ENCODE measurements at places on chromosomes 3 and 15.
A peak's percentile ranks its signal among the peaks of the same experiment; 100 is the strongest.

DNA sequence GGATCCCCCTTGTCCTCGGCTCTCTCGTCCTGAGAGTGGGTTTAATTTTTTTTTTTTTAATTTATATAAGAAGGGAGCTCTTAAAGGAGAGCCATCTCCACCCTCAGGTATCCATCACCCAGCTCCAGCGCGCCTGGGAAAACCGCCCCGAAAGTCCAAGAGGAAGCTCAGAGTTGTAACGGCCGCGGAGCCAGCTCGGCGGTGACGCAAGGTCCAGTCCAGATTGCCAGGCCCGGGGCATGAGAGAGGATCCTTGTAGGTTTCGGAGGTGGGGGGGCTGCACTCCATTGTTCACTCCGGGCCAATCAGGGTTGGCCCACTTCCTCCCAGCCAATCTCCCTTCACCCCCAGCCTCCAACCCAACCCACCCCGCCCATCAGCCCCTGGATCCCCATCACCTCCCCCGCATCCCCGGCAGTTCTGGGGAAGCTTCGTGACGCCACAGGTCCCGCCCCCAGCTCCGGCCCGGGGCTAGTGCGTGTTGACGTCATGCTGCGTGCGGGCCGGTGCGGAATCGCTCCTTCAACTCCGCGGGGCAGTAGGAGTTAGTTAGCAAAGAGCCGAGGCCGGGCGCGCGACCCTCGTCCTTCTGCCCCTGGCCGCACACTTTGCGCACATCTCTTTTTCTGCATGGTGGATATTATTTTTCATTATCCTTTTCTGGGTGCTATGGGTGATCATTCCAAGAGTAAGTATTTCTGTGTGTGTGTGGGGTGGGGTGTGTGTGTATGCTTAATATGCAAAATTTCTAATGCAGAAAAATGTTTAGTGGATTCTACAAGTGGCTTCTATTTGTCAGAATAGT, at the start of gene ISL2:
TSS of gene ISL2 (plus strand) at position 520 of the 805 bp plus-strand sequence. CDS start at position 631, 111 bp downstream.
- peak; percentile 78 for DNase-seq

GRCh38 chr3:134486577-134487041, 752 bp downstream of the CEP63 start:
- no peak for DNase-seq

DNA sequence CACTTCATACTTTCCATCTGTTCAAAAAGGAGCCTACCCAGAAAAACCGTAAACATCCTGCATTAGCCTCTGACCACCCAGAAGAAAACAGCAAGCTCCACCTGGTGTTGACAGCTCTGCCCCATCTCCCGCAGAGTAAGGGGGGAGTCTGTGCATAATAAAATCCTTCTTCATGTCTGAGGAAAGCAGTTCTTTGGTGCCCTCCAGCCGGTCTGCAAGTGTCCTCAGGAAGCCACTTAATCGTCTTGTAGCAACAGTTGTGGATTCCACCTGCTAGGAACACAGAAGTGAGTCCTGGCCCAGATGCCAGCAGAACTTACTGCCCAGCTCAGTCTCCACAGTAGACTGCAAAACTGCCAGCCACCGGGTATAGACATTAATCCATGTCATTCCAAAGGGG, 22.5 kb downstream of the RIOX2 start:
- no peak for DNase-seq

DNA sequence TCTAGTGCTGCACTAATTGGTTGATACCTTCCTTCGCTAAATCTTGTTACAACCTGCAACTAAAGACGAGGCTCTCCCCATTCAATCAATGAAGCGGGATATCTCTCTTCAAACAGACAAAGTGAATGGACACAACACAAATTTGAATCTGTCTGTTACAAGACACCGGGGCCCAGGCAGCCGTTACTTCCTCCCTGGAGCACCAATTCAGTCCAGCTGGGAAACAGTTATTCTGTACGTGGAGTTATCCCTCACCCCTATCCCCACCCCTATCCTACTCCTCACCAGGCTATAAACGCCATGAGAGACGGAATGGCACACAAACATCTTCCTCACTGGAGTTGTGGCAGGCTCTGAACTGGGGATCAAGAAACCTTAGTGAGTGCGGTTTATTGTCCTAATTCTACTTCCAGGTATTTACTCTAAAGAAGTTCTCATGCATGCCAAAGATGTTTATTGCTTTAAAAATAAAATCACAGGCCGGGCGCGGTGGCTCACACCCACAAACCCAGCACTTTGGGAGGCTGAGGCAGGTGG, 181.8 kb downstream of the FOXP1 start:
- DNase-seq, result no peak

DNA sequence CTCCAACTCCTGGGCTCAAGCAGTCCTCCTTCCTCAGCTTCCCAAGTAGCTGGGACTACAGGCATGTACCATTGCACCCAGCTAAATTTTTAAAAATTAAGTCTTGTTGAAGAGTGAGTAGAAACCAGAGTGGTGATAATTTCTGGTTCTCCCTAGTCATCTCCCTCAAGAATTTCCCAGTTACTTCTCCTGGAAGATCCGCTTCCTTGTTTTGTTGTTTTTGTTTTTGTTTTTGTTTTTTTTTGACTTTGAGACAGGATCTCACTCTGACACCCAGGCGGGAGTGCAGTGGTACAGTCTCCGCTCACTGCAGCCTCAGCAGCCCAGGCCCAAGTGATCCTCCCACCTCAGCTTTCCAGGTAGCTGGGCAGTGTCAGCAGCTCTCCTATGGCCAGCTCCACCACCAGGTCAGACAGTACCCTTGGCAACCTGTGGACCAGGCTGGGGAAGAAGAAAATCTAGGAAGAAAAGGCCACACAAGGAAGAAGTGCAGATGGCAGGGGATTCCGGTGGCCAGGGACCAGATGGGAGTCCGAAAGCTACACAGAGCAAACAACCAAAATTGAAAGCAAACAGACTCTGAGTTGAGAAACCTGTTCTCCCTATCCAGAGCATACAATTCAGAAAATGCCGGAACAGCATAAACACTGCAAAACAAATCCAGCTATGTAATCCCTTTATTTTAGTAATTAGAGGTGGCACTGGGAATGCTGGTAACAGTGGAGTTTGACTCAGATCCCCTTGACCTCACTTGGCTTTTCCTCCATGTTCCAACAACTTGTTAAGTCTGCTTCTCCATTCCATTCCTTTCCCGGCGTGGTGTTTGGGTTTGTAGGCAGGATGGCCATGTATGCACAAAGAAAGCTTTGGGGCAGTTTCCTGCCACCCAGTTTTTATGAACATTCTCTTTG, 266.6 kb upstream of the CTDSPL start:
- no peak for DNase-seq

- no peak for DNase-seq
Measured at GRCh38 chr15:58146749-58147148, 8.6 kb downstream of the AQP9 start.

- DNase-seq, result no peak
Measured at GRCh38 chr3:65252266-65252665, 564.5 kb upstream of the ADAMTS9 start.

- no peak for DNase-seq
Measured at GRCh38 chr15:45529613-45530012, 7.1 kb upstream of the SLC30A4 start.

DNA sequence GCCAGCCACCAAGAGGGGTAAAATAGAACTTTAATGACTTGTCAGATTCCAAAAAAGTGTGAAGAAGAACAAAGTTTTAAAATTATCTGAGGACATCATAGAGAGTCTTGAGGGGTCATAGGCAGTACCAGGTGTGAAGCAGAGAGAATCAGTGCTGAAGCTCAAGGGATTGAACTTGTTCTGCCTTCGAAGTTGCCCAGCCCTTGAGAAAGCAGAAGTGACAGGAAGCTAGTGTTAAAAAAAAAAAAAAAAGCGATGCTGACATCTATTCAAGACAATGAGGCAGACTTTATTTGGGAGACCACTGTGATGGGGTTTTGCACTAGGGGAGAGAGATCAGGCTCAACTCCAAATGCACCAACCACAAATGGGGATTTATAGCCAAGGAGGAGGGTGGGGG, 21.8 kb downstream of the FBXO22 start:
- no peak for DNase-seq

DNA sequence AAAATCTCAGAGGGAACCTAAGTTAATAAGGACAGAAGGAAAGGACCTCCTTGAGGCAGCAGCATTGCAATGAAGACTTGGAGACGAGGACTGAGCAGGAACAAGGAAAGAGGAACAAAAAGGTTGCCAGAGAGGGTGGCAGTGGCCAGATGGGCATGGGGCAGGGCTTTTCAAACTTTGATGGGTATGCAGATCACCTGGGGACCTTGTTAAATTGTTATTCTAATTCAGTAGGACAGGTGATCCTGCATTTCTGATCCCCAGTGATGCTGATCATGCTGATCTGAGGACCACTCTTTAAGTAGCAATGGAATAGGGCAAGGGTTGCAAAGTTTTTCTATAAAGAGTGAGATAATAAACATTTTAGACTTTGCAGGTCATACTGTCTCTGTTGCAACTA, 11.1 kb downstream of the COL6A6 start:
- DNase-seq, result no peak

DNA sequence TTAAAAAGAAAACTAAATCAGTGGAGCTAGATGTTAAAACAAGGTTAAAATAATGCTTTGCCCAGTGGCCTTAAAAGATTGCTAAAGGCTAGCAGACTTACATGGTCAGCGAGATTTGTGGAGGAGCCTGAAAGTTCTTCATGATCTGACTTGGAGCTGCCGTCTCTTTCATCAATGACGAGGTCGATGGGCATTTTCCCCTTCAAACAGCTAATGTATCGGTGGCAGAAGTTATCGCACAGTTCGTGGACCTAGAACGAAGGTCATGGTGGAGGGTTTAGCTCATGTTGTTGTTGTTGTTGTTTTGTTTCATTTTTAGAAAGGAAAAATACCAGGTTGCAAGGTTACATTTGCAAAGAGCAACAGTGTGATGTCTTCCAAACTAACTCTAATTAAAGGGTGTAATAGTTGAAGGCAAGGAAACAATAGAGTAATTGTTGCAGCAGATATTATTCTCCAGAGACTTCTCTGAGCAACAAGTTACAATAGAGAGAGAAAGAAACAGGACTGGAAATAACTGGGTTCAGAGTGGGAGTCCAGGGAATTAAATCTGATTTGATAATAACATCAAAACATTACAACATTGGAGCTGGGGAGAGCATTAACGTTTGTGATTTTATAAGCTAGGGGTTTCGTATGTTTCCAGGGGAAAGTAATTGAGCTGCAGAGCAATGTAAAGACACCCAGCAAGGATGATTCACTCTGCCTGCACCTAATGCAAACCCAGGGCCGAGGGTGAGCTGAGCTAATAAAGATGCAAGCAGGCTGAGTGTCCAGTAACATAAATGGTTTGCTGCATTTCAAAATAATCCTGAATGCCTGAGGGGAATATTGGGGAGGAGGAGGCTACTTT, 6.6 kb downstream of the MEIS2 start:
- no peak for DNase-seq

- DNase-seq, result no peak
Measured at GRCh38 chr3:38585791-38586420, 63.6 kb downstream of the SCN5A start.

- no peak for DNase-seq
Measured at GRCh38 chr3:103992469-103992868, 1374.2 kb upstream of the ALCAM start.

GRCh38 chr15:38323895-38324294, 71.3 kb downstream of the SPRED1 start:
- no peak for DNase-seq

GRCh38 chr3:100125161-100125938, 11.0 kb upstream of the FILIP1L start:
- DNase-seq, result no peak

DNA sequence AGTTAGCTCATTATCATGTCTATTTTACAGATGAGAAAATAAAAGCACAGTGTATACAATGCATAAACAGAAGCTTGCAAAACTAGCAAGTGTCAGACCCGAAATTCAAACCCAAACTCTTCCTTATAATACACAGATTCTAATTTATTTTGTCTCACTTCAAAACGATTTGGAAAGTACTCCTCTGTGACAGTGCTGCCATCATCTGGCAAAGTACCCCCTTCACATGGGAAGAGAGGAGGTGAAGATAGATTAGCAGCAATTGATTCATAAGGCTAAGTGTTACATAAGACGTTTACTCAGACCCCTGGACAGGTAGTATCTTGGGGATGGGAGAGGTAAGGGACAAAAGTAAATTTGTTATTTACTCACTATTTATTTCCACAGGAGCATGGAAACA, 744.0 kb upstream of the SGO1 start:
- no peak for DNase-seq

DNA sequence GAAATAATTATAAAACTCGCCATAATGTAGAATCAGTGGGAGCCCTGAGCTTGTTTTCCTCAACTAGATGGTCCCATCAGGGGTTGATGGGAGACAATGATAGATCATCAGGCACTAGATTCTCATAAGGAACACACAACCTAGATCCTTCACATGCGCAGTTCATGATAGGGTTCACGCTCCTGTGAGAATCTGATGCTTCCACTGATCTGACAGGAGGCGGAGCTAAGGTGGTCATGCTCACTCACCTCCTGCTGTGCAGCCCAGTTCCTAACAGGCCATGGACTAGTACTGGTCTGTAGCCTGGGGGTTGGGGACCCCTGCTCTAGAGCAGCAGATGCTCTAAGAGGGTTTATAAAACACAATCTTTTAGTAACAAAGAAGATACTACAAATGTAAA, 183.6 kb downstream of the ANXA2 start:
- no peak for DNase-seq

DNA sequence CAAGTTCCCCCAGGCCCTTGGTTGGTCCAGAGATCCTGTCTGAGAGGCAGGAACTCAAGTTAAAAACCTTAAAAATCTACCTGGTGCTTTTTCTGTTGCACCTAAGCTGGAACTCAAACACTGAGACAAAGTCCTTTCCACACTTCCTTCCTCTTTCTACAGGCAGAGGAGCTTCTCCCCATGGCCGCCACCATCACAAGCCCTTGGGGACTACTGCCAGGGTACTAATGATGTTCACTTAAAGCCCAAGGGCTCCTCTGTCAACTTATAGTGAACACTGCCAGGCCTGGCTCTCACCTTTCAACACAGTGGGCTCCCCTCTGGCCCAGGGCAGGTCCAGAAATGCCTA, 26.0 kb downstream of the TM4SF18 start:
- no peak for DNase-seq

- DNase-seq, result no peak
Measured at GRCh38 chr3:66490214-66490613, 10.6 kb downstream of the LRIG1 start.

GRCh38 chr3:150269526-150269925, 138.6 kb upstream of the TSC22D2 start:
- DNase-seq, result no peak

DNA sequence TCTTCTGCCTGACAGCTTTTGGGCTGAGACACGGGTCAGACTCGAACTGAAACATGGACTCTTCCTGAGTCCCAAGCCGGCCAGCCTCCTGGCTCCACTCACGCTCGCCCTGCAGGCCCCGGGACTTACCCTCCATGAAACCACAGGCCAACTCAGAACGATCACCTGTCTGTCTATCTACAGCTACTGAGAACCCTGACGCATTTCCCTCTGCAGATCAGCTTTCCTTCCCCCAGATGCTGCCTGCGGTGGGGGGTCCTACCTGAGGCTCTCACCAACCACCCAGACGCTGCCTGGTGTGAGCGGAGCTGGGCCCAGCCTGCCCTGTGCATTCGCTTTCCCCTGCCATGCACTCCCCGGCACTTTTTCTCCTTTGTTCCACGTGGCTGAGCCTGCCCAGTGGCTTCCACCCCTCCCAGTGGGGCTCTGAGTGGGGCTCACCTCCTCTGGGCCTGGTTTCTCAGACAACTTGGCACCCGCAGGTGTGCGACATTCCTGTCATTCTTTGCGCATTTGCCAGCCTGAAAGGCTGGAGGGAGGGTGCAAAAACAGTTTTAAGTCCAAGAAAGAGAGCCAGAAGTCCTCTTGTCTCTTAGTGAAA, 60.2 kb downstream of the PLXNA1 start:
- no peak for DNase-seq

GRCh38 chr15:66707310-66708082, 5.5 kb downstream of the SMAD6 start:
- DNase-seq, result no peak

- DNase-seq, result no peak
Measured at GRCh38 chr3:29412110-29412509, 131.2 kb downstream of the RBMS3 start.
